ENCODE measurements at places on chromosomes 6 and 20. TPM values are rescaled to one million over a fixed set of nuclear protein-coding genes. Genes with fewer than 3 reads are reported as not detected.

Gene SRMS
- total RNA-seq: not detected

Gene EDN3
- not detected for total RNA-seq

Gene MEP1A
- not detected for total RNA-seq

Gene HCRTR2
- not detected for total RNA-seq

Gene TMEM170B
- 0.57 TPM for total RNA-seq

Gene BMP6
- 1.7 TPM for total RNA-seq

Gene COL11A2
- total RNA-seq: 7.6 TPM

Gene ME1
- 5.4 TPM for total RNA-seq

Gene NMBR
- total RNA-seq: not detected

Gene FKBP5
- 8.8 TPM for total RNA-seq

Gene CDSN
- not detected for total RNA-seq

Gene KCNQ2
- total RNA-seq: 0.45 TPM

Gene SNAI1
- 7.7 TPM for total RNA-seq

Gene BICRAL
- total RNA-seq: 3.0 TPM

Gene TENT5A
- total RNA-seq: 4.5 TPM

Gene C6orf47
- 18.9 TPM for total RNA-seq

Gene HLA-DMA
- total RNA-seq: 46.9 TPM

Gene RAB44
- 0.11 TPM for total RNA-seq

Gene KCNB1
- not detected for total RNA-seq

Gene CRISP3
- total RNA-seq: not detected

Gene SMOC2
- not detected for total RNA-seq

Gene KIF3B
- total RNA-seq: 15.2 TPM

Gene GJE1
- not detected for total RNA-seq

Gene CRIP3
- not detected for total RNA-seq

Gene XKR7
- total RNA-seq: not detected

Gene HCK
- total RNA-seq: not detected

Gene KIF6
- total RNA-seq: 2.7 TPM

Gene HSPA1B
- 32.0 TPM for total RNA-seq

Gene LTA
- not detected for total RNA-seq

Gene TTLL9
- total RNA-seq: not detected

Gene BEND6
- total RNA-seq: 4.0 TPM

Gene BPIFB4
- not detected for total RNA-seq

Gene E2F1
- 45.6 TPM for total RNA-seq

Gene CDH22
- not detected for total RNA-seq

Gene OR2J3
- total RNA-seq: not detected

Gene IL17A
- total RNA-seq: not detected

Gene MYL9
- 3.2 TPM for total RNA-seq

Gene EPB41L1
- total RNA-seq: 21.9 TPM

Gene CUL9
- 32.4 TPM for total RNA-seq

Gene IL17F
- total RNA-seq: not detected

Gene LGSN
- not detected for total RNA-seq

Gene C20orf144
- 0.04 TPM for total RNA-seq

Gene SLC17A1
- total RNA-seq: not detected

Gene NTSR1
- 4.1 TPM for total RNA-seq

Gene IMPG1
- total RNA-seq: not detected

Gene CLIC5
- total RNA-seq: not detected

Gene DAAM2
- total RNA-seq: 8.3 TPM

Gene FARS2
- total RNA-seq: 12.9 TPM

Gene RHAG
- not detected for total RNA-seq

Gene NSFL1C
- 47.5 TPM for total RNA-seq

Gene GHRH
- not detected for total RNA-seq
